ENCODE measurements at places on chromosomes 5 and 9.

DNA sequence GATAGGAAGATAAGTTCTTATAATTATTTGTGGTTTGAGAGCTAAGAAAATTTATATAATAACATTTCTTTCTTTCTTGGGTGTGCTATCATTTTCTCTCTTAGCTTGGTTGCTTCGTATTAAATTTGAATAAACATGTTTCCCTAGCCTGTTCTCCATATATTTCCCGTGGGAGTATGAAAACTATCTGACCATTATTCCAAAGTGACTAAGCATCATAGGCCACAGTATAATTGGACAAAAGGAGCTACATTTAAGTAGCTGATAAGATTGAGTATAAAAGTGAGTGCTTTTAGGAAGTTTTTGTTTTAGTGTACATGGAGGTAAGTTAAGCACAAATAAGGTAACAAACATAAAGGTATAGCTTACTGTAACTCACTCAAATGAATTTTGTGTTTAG lies 8.4 kb upstream of the OSMR start:
- no peak for DNase-seq

DNA sequence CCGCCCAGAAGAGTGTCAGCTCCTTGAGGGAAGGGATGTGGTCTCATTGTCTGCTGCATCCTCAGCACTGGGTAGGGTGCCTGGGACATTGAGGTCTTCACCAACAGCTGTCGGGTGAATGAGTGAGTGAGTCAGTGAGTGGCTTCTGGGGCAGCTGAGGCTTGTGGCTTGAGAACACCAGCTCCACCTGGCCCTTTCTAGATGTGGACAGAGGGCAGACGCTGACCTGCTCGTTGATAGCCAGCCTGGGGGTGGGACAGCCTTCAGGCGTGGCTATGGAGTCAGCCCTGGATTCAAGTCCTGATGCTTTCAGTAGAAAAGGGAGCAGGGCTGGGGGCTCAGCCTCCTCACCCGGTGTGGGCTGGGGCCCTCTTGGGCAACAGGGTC lies 215.1 kb downstream of the C9orf50 start:
- no peak for DNase-seq

- DNase-seq, result no peak
Measured at GRCh38 chr9:12163723-12164458, 529.3 kb upstream of the TYRP1 start.

- no peak for DNase-seq
Measured at GRCh38 chr5:51391175-51391574, 7.9 kb downstream of the ISL1 start.

GRCh38 chr5:61331407-61332357 lies at the start of gene ZSWIM6:
TSS of gene ZSWIM6 (plus strand) at chr5:61332258. CDS start at chr5:61332273, 15 bp downstream.
- peak; percentile 95 for DNase-seq

DNA sequence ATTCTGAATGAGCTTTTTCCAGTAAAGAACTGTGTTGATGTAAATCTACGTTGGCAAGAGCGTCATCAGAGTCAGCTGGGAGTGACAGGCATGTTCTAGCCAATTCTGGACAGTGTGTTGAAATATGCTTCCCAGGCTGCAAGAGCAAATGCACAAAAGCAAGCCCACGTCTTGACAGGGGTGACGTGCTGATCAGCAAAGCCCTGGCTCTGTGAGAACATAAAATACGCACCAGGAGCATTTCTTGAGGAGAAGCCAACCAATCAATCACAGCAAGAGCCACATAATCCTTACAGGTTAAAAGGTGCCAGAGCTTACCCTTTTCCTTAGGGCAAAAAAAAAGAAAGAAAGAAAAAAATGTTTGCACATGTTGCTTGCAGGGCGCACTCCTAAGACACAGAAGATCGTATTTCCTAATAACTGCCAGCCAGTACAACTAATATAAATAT lies 148.1 kb downstream of the PDE4D start:
- peak; percentile 97 for DNase-seq
